ENCODE measurements at places on chromosomes 5 and 9.

- no peak for DNase-seq
Observed at GRCh38 chr5:37889612-37890317, 49.9 kb upstream of the GDNF start.

DNA sequence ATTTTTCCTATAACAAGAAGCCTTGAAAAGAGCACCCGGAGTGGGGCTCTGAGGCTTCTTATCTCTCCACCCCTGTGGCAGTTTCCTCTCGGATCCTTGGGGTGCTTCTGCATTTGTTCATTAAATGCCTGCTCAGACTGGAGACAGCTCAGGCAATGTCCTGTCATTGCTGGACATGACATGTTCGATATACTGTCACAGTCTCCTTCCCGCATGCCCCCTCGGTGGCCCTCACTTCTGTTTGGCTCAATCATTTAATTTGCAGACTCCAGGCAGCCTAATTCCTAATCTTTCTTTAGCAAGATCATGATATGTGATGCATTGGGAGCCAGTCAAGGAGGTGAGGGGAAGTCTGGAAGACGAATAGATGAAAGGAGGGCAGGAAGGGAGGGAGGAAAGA lies 37.5 kb upstream of the CPEB4 start:
- no peak for DNase-seq

DNA sequence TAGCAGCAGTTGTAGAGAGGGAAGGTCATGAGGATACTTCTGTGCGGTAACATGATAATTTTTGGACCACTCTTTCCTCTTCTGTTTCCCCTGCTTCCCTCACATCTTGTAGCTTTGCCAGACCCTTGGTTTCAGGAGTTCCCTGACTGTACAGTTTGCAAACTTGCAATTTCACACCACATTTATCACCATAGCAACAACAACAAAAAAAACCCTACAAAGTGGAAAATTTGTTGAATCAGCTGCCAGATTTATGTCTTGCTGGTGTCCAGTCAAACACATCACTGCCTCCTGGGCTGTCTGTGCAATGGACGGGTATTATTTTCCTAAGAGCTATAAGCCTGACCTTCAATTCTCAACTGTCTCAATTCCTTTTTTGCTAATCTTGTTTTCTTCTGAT lies 751.6 kb downstream of the TLR4 start:
- no peak for DNase-seq

GRCh38 chr5:15326932-15327331 lies 173.0 kb upstream of the FBXL7 start:
- DNase-seq, result no peak

DNA sequence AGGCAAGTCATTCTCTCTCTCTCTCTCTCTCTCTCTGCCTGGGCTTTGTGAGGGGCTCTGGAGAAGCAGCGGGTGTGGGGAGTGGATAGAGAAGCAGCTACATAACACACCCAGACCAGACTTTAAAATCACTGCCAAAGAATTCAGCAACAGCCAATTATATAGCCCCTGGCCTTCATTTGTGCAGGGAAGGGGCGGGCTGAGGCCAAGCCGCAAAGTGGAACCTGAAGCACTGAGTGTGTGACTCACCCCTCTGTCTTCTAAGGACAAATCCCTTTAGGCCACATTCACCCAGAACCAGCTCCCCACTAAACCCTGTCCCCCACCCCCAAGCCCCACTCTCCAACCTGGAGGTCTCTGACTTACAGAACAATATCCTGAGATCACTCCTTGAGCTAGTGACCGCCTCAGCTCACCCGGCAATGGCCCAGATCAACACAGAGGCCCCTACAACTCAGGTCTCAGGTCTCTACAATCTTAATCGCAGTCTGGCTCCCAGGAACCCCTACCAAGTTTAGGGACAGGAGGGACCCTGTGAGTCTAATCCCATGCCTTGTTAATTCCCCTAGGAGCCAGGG lies 6.0 kb downstream of the B4GALT1 start:
- peak; percentile 68 for DNase-seq

DNA sequence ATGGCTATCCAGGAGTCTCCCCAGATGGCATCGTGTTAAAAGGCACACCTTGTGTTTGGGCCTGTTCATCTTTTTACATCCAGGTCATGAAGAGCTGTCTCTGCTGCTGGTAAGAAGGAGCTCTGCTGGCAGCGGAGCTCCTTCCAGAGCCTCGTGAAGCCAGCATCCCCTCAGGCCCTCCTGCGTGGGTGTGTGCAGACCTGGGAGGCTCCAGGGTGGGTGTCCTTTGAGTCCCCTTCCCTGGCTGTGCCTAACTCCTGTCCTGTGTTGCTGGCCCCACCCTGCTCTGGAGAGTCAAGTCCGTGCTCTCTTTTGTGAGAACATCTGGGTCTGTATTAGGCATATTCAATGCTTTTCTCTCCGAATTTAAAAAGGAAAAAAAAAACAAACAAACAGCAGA lies 149.6 kb upstream of the IRX2 start:
- DNase-seq, result no peak

DNA sequence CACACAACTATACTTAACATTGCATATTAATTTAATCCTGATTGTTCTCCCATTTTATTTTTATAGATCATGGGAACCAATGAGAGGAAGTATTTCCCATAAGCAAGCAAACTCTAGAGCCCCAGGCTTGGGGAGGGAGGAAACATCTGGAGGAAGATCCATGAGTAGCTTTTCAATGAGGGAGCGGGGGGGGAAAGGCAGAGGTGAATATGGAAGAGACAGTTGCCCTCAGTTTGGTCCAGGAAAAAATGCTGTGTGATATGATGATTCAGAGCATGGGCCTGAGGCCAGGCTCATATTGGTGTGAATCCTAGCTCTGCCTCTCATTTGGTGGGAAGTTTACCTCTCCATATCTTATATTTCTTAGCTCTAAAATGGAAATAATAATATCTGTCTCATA lies 42.2 kb upstream of the ALDOB start:
- no peak for DNase-seq

DNA sequence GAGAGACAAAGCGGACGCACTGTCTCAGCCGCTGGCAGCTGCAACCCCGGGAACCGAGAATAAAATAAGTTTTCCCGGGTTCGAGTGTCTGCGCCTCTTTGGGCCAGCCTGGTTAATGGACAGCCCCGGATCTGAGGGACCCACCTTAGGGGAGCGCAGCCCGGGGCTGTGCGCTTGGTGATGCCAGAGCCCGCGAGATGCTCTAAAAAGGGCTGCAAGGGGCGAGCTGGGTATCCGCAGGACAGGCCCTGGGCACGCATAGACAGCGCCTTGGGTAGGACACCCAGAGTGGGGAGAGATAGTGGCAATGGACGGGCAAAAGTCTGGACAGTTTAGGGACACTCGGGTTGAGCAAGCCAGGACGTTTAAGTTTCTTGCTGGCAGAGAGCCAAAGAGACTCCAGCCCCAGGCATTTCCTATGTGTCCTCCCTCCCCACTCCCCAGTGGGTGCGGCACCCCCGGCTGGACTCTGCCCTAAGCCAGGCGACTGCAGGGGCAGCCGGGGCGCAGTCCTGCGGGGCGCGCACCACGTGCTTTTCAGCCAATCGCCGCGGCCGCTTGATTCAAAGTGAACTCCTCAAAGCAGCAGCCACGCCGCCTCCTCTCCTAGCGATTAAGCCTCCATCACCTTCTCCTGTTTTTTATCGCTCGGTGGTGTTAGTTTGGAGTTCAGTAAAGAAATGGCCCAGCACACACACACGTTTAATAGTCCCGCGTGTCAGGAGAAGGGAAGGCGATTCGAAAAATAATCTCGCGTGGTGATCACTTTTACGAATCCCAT lies 616 bp upstream of the ENC1 start:
- peak; percentile 25 for DNase-seq

DNA sequence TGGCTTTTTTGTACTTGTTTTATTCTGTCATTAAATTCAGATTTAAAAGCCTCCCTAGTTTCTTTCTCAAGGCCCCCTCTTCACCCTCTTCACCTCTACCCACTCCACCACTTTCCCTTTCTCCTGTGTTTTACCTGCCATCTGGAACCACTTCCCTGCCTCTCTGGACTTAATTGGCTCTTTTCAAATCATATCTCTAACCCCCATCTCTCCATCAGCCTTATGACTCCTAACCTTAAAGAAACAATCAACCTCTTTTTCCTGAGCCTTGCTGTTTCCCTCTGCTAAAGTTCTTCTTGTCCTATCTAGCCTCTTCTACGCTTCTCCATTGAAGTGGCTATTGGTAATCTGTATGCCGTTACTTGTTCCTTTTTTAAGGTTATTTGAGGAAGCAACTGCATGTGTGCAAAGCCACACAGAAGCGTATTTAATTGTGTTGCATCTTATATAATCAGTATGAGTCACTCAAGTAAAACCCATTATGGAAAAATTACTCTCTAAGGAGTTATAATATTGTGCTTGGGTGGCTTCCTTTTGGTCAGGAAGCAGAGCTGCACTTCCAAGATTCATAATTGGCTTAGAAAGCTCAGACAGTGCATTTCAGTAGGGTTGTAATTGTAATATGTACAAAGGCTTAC lies 653.6 kb upstream of the ITGA1 start:
- DNase-seq, result no peak

GRCh38 chr5:16812448-16812847 lies 123.6 kb downstream of the MYO10 start:
- no peak for DNase-seq

DNA sequence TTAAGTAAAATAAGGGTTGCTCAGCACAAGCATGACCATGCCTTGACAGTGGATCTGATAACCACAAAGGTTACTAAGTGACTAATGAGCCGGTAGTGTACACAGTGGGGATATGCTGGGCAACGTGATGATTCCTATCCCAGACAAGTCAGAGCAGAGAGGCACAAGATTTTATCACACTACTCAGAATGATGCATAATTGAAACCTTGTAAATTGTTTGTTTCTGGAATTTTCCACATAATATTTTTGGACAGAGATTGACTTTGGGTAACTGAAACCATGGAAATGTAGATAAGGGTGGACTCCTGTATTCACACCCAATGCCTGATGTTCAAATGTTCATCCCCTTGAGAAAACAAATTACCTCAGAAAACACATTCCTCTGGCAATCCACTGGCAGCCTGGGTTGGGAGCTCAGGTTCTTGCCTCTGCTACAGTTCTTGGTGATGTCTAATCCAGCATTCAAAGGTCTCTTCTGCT lies 16.2 kb upstream of the ERAP1 start:
- DNase-seq, result no peak

GRCh38 chr5:74957029-74957784 lies 91.0 kb upstream of the FAM169A start:
- no peak for DNase-seq

- peak; percentile 13 for DNase-seq
Observed at GRCh38 chr9:90795871-90796317, 5.7 kb upstream of the SYK start.

GRCh38 chr9:120857481-120857880 lies 14.8 kb upstream of the PSMD5 start:
- no peak for DNase-seq

- no peak for DNase-seq
Observed at GRCh38 chr5:90131383-90132133, 278.0 kb downstream of the CETN3 start.

DNA sequence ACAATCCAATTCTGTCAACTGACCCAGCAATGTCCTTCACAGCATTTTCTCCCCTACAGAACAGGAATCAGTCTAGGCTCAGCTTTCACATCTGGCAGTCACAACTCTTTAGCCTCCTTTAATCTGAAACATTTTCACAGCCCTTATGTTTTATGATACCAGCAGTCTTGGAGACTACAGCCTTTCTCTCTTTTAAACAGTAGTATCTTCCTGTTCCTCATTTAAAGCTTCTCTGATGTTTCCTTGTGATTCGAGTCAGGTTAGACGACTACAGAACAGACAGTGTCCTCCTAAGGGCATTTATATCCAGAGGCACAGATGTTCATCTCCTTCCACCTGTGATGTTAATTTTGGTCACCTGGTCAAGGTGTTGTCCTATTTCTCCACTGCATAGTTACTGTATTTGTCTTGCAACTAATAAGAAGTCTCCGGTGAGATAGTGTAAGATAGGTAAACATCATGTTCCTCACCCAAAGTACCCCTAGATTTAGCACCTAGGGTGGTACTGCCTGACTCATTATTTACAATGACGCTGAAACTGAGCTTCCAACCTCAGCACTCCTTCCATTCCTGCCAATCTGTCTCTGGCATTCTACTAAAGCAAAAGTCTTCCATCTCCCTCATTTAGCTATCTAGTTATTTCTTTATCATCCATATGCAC lies 20.7 kb downstream of the TTC39B start:
- DNase-seq, result no peak

GRCh38 chr9:127877566-127877998 lies at the start of gene AK1:
Gene AK1 (minus strand): TSS chr9:127877675. CDS start chr9:127874617, 3,058 bp downstream.
- DNase-seq, result no peak

GRCh38 chr9:20838218-20838617 lies 154.2 kb downstream of the FOCAD start:
- DNase-seq, result no peak

GRCh38 chr9:35981699-35982098 lies 23.7 kb upstream of the OR2S2 start:
- DNase-seq, result no peak

DNA sequence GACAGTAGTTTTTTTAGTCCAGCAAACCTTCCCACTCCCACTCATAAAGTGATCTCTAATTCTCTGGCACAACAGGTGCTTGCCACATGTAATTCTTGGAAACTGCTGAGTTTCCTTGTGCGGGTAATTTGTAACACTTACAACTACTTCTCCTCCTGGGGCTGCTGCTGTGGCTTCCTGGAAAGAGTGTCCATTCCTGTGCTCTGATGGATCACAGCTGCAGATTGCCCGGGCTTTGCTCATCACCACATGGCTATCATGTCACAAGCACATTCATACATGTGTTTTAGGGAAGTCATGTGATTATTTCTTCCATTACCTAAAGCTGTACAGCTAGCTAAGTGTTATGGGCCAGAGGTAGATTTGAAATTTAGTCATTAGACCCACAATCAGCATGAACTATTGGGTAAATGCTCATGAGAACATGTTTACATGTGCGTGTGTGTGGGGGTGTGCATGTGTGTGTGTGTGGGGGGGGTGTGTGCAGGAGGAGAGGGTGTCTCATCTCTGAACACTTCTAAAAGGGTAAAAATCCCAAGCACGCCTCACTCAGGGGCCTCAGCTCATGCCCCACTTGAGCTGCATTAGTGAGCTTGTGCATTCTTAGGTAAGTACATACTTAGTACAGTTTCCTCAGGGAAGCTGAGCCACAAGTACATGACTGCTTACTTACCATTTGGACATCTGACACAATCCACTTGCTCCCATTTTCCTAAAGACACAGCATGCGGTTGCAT lies 118.1 kb upstream of the CCDC112 start:
- no peak for DNase-seq

DNA sequence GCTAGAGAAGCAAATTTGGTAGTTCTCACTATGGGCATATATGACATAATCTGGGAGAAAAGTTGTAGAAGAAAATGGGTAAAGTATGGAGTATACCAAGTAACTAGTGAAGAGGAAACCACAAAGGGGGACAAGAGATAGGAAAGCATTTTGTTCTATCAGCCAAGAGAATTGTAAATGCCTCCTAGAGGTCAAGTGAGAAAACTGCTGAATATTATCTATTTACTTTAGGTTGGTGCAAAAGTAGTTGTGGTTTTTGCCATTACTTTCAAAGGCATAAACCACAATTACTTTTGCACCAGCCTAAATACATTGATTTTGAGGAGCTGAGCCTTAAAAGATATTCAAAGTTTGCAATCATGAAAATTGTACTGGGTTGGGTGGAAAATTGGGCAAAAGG lies 126.7 kb upstream of the GRHPR start:
- no peak for DNase-seq

GRCh38 chr9:2859776-2860379 lies 16.0 kb upstream of the PUM3 start:
- peak; percentile 39 for DNase-seq

- DNase-seq, result no peak
Observed at GRCh38 chr9:34710023-34710422, at the start of gene CCL21. Gene CCL21 (minus strand): TSS chr9:34710136. CDS start chr9:34710066, 70 bp downstream.

GRCh38 chr9:81886665-81887064 lies 41.6 kb upstream of the SPATA31D4 start:
- no peak for DNase-seq

Data from CD4-positive, alpha-beta T cell treated with Interleukin-12 subunit alpha and Interleukin-12 subunit beta, for 1 hour (primary cell).